ENCODE measurements at places on chromosomes 1 and 21. TPM values are rescaled to one million over a fixed set of nuclear protein-coding genes. Genes with fewer than 3 reads are reported as not detected.

The HSD3B2 gene
- not detected for total RNA-seq

The LEFTY1 gene
- total RNA-seq, result 0.50 TPM

The LY9 gene
- total RNA-seq, result 0.06 TPM

The CTTNBP2NL gene
- 5.3 TPM for total RNA-seq

The SYCP1 gene
- total RNA-seq, result not detected

The ARF1 gene
- total RNA-seq, result 456 TPM

The S100A13 gene
- total RNA-seq, result 175 TPM

The HNRNPCL1 gene
- total RNA-seq, result not detected

The A3GALT2 gene
- total RNA-seq, result not detected

The XCL2 gene
- total RNA-seq, result not detected

All from A549 treated with CORT108297 at 1 μM for 4 hours (cell line).